ENCODE measurements at places on chromosomes 2 and 18.

DNA sequence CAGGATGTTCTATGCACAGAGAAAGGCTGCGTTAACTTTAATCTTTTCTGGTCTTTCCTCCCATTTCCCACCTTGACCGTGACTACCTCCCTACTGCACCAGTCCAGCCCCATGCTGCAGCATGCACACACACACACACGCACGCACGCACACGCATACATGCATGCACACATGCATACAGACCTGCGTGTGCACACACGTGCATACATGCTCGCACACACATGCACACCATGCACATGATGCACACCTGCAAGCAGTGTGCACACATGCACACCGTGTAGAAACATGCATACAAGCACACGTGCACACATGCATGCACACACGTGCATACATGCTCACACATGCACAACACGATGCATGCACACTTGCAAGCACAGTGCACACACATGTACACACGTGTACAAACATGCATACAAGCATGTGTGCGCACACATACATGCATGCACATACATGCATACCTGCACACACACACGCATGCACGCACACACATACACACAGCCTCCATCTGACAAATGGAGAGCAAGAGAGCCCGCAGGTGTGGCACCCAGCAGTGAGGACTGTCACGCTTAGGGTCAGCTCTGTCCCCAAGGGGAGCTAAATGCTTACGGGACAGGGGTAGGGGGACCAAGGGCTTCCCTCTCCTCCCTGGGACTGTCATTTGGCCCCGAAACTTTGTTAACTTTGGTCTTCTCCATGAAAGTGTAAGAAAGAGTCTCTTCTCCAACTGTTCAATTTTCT, 18.2 kb downstream of the SNORC start:
- DNase-seq: no peak

GRCh38 chr2:239870276-239870675, 154.9 kb downstream of the NDUFA10 start:
- no peak for DNase-seq

GRCh38 chr2:177147093-177147694, 65.4 kb upstream of the HNRNPA3 start:
- peak; percentile 69 for DNase-seq

- DNase-seq: no peak
Observed at GRCh38 chr2:29326926-29327325, 211.7 kb downstream of the CLIP4 start.

DNA sequence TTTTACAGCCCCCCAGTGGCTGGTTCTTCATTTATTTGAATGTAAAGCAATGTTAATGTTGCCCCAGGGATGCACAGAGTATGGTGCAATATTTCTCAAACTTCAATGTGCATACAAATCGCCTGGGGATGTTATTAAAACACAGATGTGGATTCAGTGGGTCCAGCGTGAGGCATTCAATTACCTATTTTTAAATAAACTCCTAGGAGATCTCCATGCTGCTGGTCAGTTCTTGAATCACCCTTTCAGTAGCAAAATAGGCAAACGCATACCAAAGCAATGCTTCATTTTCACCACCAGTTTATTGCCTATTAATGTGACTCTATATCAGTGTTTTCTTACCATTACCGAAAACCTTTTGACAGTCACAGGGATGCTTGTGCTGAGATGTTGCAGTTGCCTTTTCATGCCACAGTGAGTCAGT, 530.7 kb downstream of the CBLN2 start:
- no peak for DNase-seq

DNA sequence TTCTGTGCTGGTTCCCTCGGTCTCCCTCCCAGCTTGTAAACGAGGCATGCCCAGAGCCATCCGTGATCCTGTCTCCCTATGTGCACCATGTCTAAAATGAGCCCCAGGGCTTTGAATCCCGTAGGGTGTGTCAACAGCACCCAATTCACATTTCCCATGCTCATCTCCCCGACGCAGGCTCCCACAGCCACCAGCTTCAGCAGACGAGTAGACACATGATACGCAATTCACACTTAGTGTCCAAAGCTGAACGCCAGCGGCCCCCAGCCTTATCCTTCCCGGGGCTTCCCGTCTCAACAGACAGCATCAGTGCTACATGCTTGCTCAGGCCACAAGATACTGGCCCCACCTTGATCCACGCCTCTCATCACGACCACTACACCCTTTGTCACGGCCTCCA, 88.1 kb downstream of the EIPR1 start:
- DNase-seq: no peak

GRCh38 chr2:102514061-102514785, 41.2 kb downstream of the SLC9A4 start:
- no peak for DNase-seq

DNA sequence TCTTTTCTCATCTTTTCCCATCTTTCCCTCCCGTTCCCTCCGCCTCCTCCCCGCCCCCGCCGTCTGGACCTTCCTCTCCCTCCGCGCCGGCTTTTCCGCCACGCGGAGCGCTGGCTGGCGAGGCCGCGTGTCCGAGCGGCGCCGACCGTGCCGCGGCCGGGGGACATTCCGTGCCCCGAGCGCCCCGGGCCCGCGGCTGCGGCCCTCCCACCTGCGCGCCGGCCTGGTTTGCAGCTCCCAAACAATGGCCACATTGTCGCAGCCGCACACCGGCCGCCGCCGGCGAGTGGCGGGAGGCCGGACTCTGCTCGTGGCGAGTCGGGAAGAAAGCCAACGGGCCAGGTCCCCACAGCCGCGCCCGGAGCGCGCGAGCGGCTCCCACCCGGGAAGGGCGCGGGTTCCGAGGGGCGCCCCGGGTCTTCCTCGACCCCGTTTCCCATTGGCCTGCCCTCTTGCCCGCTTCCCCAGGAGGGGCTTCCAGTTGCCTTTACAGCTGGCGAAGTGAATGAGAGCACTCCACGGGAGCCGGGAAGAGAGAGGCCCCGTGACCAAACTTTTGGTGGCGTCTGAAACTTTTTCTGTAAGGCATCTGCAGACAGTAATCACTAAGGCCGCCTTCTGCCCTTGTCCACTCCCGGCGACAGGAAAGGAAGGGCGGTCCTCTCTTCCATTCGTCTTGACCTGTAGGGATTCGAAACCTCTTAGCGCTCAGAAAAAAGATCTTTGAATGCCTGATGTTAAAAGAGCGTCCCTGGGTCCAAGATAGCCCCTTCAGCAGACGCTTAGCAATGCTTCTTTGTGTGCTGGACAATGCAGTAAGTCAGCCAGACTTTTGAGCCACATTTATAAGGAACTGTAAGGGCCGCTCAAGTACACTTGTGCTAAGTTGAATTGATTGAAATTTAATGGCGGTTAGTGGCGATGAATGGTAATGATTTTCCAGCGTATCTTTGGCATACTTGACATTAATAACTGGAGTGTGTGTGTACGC, 6.2 kb downstream of the GLI2 start:
- no peak for DNase-seq

GRCh38 chr18:64019922-64020756, 50.3 kb downstream of the SERPINB8 start:
- no peak for DNase-seq

GRCh38 chr2:170013802-170014551, 164.0 kb upstream of the MYO3B start:
- DNase-seq: no peak

DNA sequence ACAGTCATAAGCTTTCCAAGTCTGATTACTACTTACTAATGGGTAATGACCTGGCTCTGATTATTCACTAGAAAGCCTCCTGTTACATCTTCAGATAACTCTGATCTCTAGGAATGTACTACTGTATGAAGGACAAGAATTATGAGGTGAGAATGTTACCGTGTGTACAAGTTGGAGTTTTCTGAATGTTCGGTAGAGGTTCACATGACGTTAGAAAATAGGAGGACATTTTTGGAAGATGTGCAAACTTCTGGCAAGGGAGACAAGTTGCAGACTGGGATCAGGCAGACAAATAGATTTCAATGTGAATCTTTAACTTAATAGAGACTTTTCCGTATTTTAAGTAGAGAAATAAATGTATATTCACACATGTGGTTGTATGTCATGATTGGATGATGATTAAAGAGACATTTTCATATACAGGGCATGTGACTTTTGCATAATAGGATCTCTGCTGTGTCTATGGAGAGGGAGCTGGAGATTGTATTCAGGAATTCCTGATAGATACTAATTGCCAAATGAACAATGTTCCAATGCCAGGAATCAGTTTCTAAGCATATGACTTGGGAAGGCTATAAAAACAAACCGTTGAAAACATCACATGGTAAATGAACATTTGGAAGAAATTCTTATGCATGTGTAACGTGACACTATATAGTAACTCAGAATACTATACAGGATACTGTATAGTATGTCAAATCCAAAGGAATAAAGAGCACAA, 1695.8 kb upstream of the PIK3C3 start:
- DNase-seq: no peak

- no peak for DNase-seq
Observed at GRCh38 chr18:59218018-59218417, 1.9 kb upstream of the GRP start.

DNA sequence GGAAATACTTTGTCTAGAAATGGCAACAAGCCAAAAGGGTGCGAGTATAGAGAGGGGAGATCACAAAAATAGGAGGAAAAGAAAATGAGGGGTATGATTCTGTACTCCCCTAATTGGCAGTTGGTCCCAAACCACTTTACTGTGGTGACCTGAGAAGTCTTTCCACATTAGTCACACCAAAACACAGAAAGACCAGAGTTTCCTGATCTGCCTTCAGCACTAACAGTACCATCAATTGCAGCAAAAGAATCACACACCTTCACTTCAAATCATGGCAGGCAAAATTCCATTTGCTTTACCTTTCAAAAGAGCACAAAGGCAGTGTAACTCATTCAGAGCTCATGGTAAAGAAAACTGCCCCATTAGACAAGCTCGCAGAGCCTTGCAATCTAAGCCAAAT, 86.8 kb downstream of the ALK start:
- no peak for DNase-seq

GRCh38 chr18:50038448-50038847, 156.5 kb downstream of the MYO5B start:
- DNase-seq: no peak

DNA sequence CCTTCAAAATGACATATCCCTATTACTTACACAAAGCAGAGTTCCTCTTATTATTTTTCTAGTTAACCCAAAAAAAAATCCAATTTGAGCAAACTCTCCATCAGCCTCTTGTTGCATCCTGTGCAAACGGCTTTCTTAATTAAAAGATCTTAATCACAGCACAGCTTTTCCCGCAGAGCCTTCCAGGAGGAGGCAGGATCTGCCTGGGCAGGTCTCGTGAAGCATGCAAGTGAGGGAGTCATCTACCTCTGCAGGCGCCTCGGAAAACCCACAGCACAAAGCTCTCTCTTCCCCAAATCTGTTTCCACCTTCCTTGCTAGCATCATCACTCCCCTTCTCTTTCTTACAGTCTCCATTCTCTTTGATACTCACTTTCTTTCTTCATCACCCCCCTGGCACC, 100.4 kb downstream of the EN1 start:
- no peak for DNase-seq

Measured in MM.1S (cell line).